ENCODE measurements at places on chromosomes 5 and 9. TPM values are rescaled to one million over a fixed set of nuclear protein-coding genes. Genes with fewer than 3 reads are reported as not detected.

Gene SLC6A19
- total RNA-seq = 33.0 TPM

Gene PCDHA9
- total RNA-seq = 0.58 TPM

Gene LHX6
- 3.0 TPM for total RNA-seq

Gene HTR4
- 0.35 TPM for total RNA-seq

Gene SLC12A2
- total RNA-seq = 44.8 TPM

Gene NUTM2F
- total RNA-seq = not detected

Gene MEIKIN
- not detected for total RNA-seq

Gene PCDH1
- 44.8 TPM for total RNA-seq

Gene IQGAP2
- total RNA-seq = 40.5 TPM
